A549 treated with GW870086 at 1 μM for 4 hours (cell line): ENCODE measurements at places on chromosomes 6 and 20. TPM values are rescaled to one million over a fixed set of nuclear protein-coding genes. Genes with fewer than 3 reads are reported as not detected.

PKHD1 gene
- total RNA-seq: not detected in 5 replicates

KIF25 gene
- total RNA-seq: 0.05 to 0.22 TPM in 2 of 5 replicates, not detected in the others

BMP2 gene
- 0.31 to 0.46 TPM (median 0.38 TPM) in 5 replicates for total RNA-seq

STX11 gene
- 1.9 to 2.8 TPM (median 2.1 TPM) in 5 replicates for total RNA-seq
